ENCODE measurements at places on chromosomes 12 and 14. TPM values are rescaled to one million over a fixed set of nuclear protein-coding genes. Genes with fewer than 3 reads are reported as not detected.

The SLC6A15 gene
- total RNA-seq: 1.9 TPM

The KRT2 gene
- total RNA-seq: not detected

The CCDC177 gene
- total RNA-seq: not detected

The RAB3IP gene
- total RNA-seq: 9.6 TPM

The LRP1-AS gene
- total RNA-seq: not detected

The SYCP3 gene
- total RNA-seq: not detected

The DTX1 gene
- total RNA-seq: 0.42 TPM

The DEPDC4 gene
- total RNA-seq: 1.4 TPM

The TAS2R50 gene
- not detected for total RNA-seq

The KLRF1 gene
- total RNA-seq: not detected

The PIK3C2G gene
- total RNA-seq: not detected

The LMNTD1 gene
- not detected for total RNA-seq

The SRRM4 gene
- not detected for total RNA-seq

The PRR4 gene
- total RNA-seq: 1.9 TPM

The CSRP2 gene
- 20.9 TPM for total RNA-seq

The PTMS gene
- total RNA-seq: 655 TPM

The RAD51AP1 gene
- 17.8 TPM for total RNA-seq

The SLC17A8 gene
- total RNA-seq: not detected

The MIS18BP1 gene
- 23.9 TPM for total RNA-seq

The DACT1 gene
- 0.44 TPM for total RNA-seq

The NPAS3 gene
- total RNA-seq: not detected

The GPD1 gene
- 0.19 TPM for total RNA-seq

The ZNF891 gene
- total RNA-seq: 0.21 TPM
